Activated CD4-positive, alpha-beta T cell treated with anti-CD3 and anti-CD28 coated beads for 36 hours (primary cell): ENCODE measurements at places on chromosomes 6 and 20. TPM values are rescaled to one million over a fixed set of nuclear protein-coding genes. Genes with fewer than 3 reads are reported as not detected.

KIFC1 gene
- total RNA-seq: 86.0 TPM

TDRD6 gene
- not detected for total RNA-seq

CCR6 gene
- total RNA-seq: 3.4 TPM

FLRT3 gene
- total RNA-seq: not detected

DNMT3B gene
- total RNA-seq: 1.4 TPM

DNA sequence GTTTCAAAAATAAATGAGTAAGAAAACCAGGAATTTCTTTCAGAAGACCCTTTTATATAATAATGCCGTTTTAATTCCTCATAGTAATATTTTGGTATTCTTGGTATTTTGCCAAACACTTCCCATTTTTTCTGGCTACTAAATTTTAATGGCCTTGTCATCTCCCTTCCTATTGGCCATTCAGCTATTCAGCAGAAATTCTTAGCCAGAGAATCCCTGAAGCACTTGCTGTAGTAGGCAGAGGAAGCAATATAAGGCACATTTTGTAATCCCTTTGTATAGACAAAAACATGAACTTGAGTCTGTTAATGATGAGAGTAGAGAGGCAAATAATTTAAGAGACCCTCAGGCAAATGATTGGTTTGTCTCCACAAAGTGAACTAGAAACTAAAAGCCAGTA lies 118.4 kb upstream of the LAMP5 start:
- no peak overlapping the region for H3K4me3 ChIP-seq
- no peaks in the 10 kb centered on the region for H3K36me3 ChIP-seq
- H3K27ac ChIP-seq: no peak overlapping the region
- no peak for DNase-seq
- peaks cover 2% of the 10 kb centered on the region for H3K27me3 ChIP-seq

DNA sequence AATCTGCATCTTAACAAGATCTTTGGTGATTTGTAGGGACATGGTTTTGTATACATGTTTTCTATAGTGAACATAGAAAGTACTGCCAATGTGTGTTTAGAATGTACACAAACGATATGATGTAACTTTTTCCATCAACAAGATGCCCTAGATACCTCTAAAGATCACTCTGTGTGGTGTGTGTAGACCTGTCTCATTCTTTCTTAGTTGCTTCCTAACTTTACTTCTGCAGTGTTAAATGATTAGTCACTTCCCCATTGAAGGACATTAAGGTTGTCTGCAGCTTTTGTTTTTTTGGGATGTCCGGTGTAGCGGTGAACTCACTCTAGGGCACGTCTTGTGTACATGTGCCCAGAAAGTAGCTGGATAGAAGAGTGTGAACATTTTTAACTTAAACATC lies 35.9 kb downstream of the CDYL start:
- H3K27me3 ChIP-seq: no peaks in the 10 kb centered on the region
- H3K4me1 ChIP-seq: peaks cover 56% of the 10 kb centered on the region
- H3K4me3 ChIP-seq: no peak overlapping the region
- H3K27ac ChIP-seq: no peak overlapping the region

DNA sequence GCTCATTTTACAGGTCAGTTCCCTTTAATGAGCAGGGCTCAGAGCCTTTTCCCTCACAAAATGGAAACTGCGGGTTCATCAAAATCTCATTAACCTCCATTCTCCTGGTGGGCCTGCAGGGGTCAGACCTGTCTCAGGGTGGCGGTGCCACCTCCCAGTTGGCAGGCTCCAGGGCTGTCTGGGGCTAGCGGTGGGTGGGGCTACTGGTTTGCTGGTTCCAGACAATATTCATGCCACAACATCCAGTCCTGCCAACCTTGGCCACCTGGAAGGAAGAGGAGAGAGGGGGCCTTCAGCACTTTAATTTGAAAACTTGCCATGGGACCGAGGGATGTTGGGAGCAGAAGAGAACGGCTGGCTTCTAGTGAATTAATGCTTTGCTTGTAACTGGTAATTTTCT lies 41.9 kb upstream of the CTNNBL1 start:
- H3K27me3 ChIP-seq: peaks cover 9% of the 10 kb centered on the region
- no peaks in the 10 kb centered on the region for H3K4me1 ChIP-seq
- no peaks in the 10 kb centered on the region for H3K36me3 ChIP-seq
- peak; percentile 70 for DNase-seq
- H3K4me3 ChIP-seq: no peak overlapping the region

GRCh38 chr6:56556751-56557540 lies 85.7 kb downstream of the DST start:
- H3K27ac ChIP-seq: no peak overlapping the region
- no peaks in the 10 kb centered on the region for H3K36me3 ChIP-seq
- no peak overlapping the region for H3K4me3 ChIP-seq

- no peak overlapping the region for H3K4me3 ChIP-seq
- H3K27me3 ChIP-seq: peaks cover 9% of the 10 kb centered on the region
- no peaks in the 10 kb centered on the region for H3K36me3 ChIP-seq
- no peak overlapping the region for H3K27ac ChIP-seq
- H3K4me1 ChIP-seq: no peaks in the 10 kb centered on the region
- no peak for DNase-seq
These were observed 237.5 kb downstream of the MAFB start for GRCh38 chr20:40451552-40451951.

DNA sequence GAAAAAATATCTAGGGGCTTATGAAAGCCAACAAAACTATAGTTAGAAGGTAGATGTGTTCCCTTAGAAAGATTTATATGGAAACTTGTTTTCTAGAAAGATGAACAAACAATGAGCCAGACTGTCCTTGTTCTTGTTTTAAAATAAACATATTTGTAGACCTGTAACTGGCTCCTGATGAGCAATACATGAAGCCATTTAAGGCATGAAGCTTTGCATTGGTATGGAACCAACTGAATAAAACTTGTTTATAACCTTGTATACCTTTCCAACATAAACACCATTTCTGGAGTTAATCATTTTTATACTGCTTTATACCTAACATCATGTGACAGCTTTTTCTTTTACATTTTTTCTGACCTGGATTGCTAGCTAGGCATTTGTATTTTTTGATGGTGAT lies 247.8 kb downstream of the PRL start:
- H3K4me3 ChIP-seq: no peak overlapping the region
- no peak overlapping the region for H3K27ac ChIP-seq
- no peak for DNase-seq

GRCh38 chr6:162684961-162685360 lies 42.6 kb downstream of the PRKN start:
- no peak for DNase-seq
- no peaks in the 10 kb centered on the region for H3K27me3 ChIP-seq
- H3K27ac ChIP-seq: no peak overlapping the region
- no peaks in the 10 kb centered on the region for H3K36me3 ChIP-seq
- H3K4me3 ChIP-seq: no peak overlapping the region
- H3K4me1 ChIP-seq: no peaks in the 10 kb centered on the region

DNA sequence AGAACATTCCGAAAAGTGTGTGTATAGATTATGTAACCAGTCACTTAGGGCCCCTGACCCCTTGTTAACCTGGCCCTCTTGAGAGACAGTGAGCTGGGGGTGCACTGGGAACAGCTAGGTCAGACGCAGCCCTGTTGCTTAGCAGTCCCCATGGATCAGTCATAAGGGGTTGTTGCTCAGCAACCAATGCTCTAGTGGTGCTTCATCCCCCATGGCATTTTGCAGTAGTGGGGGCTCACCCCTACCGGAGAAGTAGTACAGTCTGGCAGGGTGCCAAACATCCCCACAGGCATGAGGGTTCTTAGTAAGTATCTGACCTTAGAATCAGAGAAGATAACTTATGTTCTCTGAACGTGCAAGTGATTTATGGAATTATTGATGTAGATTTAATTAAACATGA lies 12.3 kb downstream of the PKIB start:
- H3K36me3 ChIP-seq: no peaks in the 10 kb centered on the region
- H3K27me3 ChIP-seq: peaks cover 7% of the 10 kb centered on the region
- no peaks in the 10 kb centered on the region for H3K4me1 ChIP-seq

GRCh38 chr20:32727683-32728082 lies 15.6 kb downstream of the COMMD7 start:
- no peak overlapping the region for H3K27ac ChIP-seq
- H3K4me3 ChIP-seq: no peak overlapping the region
- H3K36me3 ChIP-seq: peaks cover 6% of the 10 kb centered on the region
- no peak for DNase-seq
- no peaks in the 10 kb centered on the region for H3K27me3 ChIP-seq

GRCh38 chr6:168192195-168192900 lies 113.3 kb upstream of the FRMD1 start:
- no peak overlapping the region for H3K27ac ChIP-seq
- no peak overlapping the region for H3K4me3 ChIP-seq
- no peaks in the 10 kb centered on the region for H3K4me1 ChIP-seq

DNA sequence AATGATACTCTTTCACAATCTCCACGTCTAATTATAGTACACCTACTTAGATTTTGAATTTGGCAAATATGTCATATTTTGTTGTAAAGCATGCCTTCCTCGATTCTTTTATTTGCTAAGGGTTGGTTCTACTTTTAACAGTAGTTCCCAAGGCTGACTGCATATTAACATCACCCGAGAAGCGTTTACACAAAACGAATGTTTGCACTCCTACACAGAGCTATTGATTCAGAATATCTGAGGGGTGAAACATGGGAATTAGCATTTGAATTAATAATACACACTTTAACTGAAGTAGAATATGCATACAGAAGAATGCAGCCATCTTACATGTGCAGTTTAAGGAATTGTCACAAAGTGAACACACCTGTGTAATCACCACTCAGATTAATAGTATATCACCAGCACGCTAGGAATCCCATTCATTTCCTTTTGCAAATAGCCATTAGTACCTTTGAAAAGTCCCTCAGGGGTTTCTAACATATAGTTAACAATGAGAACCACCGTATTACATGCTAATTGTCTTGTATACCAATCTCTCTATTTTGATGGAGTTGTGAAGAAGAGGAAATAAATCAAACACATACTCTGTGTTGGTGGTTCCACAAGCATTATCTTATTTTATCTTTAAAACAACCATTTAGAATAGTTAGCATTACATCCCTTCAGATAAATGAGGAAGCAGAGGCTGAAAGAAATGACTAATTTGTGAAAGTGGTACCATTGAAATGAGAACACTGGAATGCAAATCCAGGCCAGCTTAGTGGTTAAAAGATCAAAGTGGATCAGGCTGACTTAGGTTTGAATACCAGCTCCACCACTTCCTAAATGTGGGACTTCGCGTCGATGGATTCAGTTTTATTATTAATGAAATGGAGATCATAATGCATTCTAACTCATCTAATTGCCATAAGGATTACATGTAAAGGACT lies 317.6 kb downstream of the HDGFL1 start:
- H3K27me3 ChIP-seq: peaks cover 3% of the 10 kb centered on the region
- DNase-seq: no peak
- H3K27ac ChIP-seq: no peak overlapping the region
- H3K4me3 ChIP-seq: no peak overlapping the region

GRCh38 chr6:89410788-89411144 lies 1.3 kb downstream of the RRAGD start:
- peaks cover 1% of the 10 kb centered on the region for H3K27me3 ChIP-seq
- H3K36me3 ChIP-seq: no peaks in the 10 kb centered on the region
- H3K4me1 ChIP-seq: peaks cover 20% of the 10 kb centered on the region
- no peak for DNase-seq
- peak overlapping the region; percentile 76 for H3K4me3 ChIP-seq
- peak overlapping the region; percentile 70 for H3K27ac ChIP-seq
